Peyer's patch (tissue), 4 donors: ENCODE measurements at places on chromosomes 16 and 17. TPM values are rescaled to one million over a fixed set of nuclear protein-coding genes. Genes with fewer than 3 reads are reported as not detected.
A peak's percentile ranks its signal among the peaks of the same experiment; 100 is the strongest.

DNA sequence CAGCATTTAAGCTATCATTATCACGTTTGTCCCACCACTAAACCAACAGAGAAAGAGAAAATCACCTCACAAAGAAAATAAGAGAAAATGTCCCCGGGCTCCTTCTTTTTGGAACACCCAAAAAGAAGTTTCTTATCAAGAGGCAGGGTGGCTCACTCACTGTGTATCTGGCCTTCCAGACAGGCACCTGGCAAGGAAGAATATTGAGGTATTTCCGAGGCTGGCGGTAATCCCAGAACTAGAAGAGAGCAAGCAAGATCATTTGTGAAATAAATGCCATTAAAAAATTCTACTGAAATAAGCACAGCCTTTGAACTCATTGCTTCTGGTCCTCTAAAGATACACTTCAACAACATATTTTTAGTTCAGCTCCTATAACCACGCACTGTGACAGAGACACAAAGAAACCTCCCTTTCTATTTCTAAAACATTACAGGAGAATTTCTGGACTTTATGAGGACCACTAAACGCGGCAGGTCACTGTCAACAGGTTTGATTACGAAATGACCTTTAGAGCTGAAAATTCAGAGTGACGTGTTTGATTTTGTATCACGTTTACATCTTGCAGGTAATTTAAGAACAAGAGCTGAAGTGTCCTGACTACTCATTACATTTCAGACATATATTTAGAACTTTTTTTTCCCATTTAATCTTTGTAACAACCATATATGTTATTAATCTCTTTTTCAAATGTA is 61.0 kb downstream of the WDR59 start:
- H3K4me3 ChIP-seq = no peak overlapping the region
- H3K27ac ChIP-seq = no peak overlapping the region
- H3K36me3 ChIP-seq = no peaks in the 10 kb centered on the region
- no peak for DNase-seq
- no peaks in the 10 kb centered on the region for H3K4me1 ChIP-seq
- no peaks in the 10 kb centered on the region for H3K27me3 ChIP-seq

GRCh38 chr17:36459601-36460000 is 26.9 kb upstream of the ZNHIT3 start:
- H3K4me1 ChIP-seq = no peaks in the 10 kb centered on the region
- H3K36me3 ChIP-seq = no peaks in the 10 kb centered on the region
- no peak overlapping the region for H3K27ac ChIP-seq
- peaks cover 2% of the 10 kb centered on the region for H3K27me3 ChIP-seq

GRCh38 chr17:36130346-36130745 is 26.7 kb downstream of the CCL4 start:
- H3K27me3 ChIP-seq = no peaks in the 10 kb centered on the region
- H3K36me3 ChIP-seq = no peaks in the 10 kb centered on the region
- H3K4me3 ChIP-seq = no peak overlapping the region
- H3K4me1 ChIP-seq = peaks cover 24% of the 10 kb centered on the region
- DNase-seq = no peak

DNA sequence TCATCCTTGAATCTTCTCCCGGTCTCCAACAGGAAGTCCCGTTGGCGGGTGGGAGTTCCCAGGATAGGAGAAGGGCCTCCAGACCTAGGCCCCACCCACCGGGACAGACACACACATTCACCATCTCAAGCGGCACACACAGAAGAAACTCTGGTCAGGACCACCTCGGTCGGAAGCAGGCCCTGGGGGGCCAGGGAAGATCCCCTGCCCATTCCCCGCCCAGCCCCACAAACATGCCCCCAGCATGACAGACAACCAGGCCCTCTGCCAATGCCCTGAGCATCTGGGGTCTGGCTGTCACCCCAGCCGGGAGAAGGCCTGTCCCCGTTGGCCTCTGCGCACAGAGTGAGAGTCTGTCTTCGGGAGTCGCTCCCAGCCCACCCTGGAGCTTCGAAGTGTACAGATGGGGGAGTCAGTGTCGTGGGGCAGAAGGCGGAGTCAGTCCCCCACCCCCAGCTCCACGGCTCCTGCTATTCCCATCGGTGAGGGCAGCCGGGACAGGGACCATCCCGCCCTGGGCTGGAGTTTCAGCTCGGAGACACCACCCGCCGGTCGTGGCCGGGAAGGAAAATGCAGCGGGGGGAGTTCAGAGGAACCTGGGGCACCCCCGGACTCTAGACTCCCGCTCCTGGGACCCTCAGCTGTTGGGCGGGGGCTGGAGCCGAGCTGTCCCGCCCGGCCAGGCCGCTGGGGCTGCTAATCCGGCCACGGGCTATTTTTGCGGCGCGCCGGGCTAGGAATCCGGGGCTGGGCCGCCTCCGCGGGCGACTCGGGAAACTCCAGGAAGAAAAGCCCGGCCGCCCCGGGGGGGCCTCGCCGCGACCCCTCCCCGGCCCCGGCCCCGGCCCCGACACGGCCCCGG is 660 bp downstream of the RHBDF1 start:
- no peaks in the 10 kb centered on the region for H3K27me3 ChIP-seq
- no peaks in the 10 kb centered on the region for H3K4me1 ChIP-seq
- H3K27ac ChIP-seq = peak overlapping the region; percentile 79
- H3K4me3 ChIP-seq = peak overlapping the region; percentile 60
- no peaks in the 10 kb centered on the region for H3K36me3 ChIP-seq

DNA sequence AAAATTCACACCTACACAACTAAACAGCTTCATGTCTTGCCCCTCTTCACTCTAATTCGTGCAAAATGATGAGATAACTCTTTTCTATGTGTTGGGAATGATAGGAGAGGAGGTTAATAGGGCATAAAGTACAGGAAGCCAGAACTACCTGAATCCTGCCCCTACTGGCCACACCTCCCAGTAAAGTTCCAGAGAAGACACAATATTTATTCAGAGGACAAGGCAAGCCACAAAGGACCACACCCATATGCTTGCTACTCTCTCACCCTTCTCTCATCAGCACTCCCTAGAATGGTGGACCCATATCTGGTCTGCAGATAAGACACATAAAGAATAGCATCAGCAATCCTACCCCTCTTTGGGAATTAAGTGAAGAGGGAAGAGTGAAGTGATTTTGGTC is 74.6 kb downstream of the ZNF18 start:
- H3K4me1 ChIP-seq = no peaks in the 10 kb centered on the region
- H3K36me3 ChIP-seq = no peaks in the 10 kb centered on the region
- H3K27ac ChIP-seq = no peak overlapping the region
- H3K4me3 ChIP-seq = no peak overlapping the region

DNA sequence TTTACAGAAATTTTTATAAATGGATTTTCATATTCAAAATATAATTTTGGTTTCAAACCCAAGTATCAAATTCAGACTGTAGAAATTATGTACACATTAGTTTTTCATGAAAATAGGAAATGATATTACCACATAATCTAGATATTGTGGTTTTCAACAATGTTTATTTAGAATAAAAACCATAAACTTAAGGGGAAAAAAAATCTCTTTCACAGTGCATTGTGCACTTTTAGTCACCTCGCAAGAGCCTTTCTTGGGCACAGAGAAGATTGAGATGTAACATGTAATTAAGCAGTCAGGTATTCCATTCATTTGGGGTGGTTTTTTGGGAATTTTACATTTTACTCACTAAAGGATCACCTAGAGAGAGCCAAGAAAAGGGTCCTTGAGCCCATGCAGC is 104.0 kb downstream of the TANC2 start:
- H3K27me3 ChIP-seq = no peaks in the 10 kb centered on the region
- no peak overlapping the region for H3K4me3 ChIP-seq
- no peak for DNase-seq
- H3K4me1 ChIP-seq = no peaks in the 10 kb centered on the region
- H3K27ac ChIP-seq = no peak overlapping the region
- no peaks in the 10 kb centered on the region for H3K36me3 ChIP-seq

- DNase-seq = no peak
- no peaks in the 10 kb centered on the region for H3K36me3 ChIP-seq
Observed at GRCh38 chr16:79269211-79269863, 331.2 kb downstream of the MAF start.

- no peak overlapping the region for H3K4me3 ChIP-seq
- peaks cover 3% of the 10 kb centered on the region for H3K36me3 ChIP-seq
- no peaks in the 10 kb centered on the region for H3K27me3 ChIP-seq
- DNase-seq = no peak
- peaks cover 8% of the 10 kb centered on the region for H3K4me1 ChIP-seq
- H3K27ac ChIP-seq = no peak overlapping the region
Observed at GRCh38 chr17:65550075-65550662, 11.3 kb downstream of the AXIN2 start.

GRCh38 chr16:60655514-60656153 is 1380.6 kb downstream of the CDH8 start:
- H3K27me3 ChIP-seq = no peaks in the 10 kb centered on the region
- no peak for DNase-seq
- H3K4me3 ChIP-seq = no peak overlapping the region
- no peak overlapping the region for H3K27ac ChIP-seq
- no peaks in the 10 kb centered on the region for H3K4me1 ChIP-seq

DNA sequence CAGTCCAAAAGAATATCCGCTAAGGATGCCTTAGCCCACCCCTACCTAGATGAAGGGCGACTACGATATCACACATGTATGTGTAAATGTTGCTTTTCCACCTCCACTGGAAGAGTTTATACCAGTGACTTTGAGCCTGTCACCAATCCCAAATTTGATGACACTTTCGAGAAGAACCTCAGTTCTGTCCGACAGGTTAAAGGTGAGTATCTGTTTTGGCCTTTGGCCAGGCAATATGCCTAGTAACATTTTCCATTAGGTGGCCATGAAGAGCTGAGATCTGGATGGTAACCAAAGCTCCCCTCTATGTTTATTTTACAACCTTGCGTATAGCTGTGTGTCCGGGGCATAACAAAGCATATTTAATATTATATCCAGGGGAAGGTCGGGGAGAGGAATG is 128.0 kb upstream of the TMEM97 start:
- H3K36me3 ChIP-seq = no peaks in the 10 kb centered on the region

DNA sequence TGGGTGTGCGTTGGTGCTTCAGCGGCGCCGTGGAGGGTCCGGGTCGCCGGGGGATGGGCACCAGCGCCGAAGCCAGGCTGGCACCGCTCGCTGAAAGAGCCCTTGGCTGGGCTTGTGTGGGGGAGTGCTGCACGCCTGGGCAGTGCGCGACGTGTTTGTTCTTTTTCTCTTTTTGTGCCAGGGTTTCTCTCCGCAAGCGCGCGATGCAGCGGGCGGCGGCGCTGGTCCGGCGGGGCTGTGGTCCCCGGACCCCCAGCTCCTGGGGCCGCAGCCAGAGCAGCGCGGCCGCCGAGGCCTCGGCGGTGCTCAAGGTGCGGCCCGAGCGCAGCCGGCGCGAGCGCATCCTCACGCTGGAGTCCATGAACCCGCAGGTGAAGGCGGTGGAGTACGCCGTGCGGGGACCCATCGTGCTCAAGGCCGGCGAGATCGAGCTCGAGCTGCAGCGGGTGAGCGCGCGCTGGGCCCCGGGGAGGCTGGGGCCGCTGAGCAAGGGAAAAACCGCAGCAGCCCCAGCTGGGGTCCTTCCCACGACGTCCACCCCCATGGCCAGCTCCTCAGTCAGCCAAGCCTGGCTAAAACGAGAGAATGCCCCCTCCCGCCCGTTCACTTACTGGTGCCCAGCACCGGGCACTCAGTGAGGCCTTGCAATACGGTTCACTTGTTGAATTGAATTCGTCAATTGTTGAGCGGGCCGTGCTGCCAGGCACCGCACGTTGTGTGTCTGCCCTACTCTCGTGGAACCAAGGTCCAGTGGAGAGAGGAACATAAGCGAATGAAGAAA is 541 bp downstream of the GPT2 start:
- no peaks in the 10 kb centered on the region for H3K36me3 ChIP-seq
- peaks cover 15% of the 10 kb centered on the region for H3K4me1 ChIP-seq
- no peak for DNase-seq
- H3K4me3 ChIP-seq = peak overlapping the region; percentile 92

GRCh38 chr17:68198931-68199836 is 48.7 kb upstream of the AMZ2 start:
- no peaks in the 10 kb centered on the region for H3K27me3 ChIP-seq
- H3K4me3 ChIP-seq = peak overlapping the region; percentile 23
- H3K4me1 ChIP-seq = peaks cover 36% of the 10 kb centered on the region

GRCh38 chr17:32876417-32877163 is at the start of gene MYO1D:
Gene MYO1D (minus strand): TSS chr17:32877124. CDS start chr17:32876872, 252 bp downstream.
- peak; percentile 88 for DNase-seq
- H3K27me3 ChIP-seq = no peaks in the 10 kb centered on the region
- H3K36me3 ChIP-seq = no peaks in the 10 kb centered on the region
- H3K27ac ChIP-seq = peak within 1 kb of the TSS; percentile 95
- peaks cover 32% of the 10 kb centered on the region for H3K4me1 ChIP-seq
- H3K4me3 ChIP-seq = peak within 1 kb of the TSS; percentile 79

DNA sequence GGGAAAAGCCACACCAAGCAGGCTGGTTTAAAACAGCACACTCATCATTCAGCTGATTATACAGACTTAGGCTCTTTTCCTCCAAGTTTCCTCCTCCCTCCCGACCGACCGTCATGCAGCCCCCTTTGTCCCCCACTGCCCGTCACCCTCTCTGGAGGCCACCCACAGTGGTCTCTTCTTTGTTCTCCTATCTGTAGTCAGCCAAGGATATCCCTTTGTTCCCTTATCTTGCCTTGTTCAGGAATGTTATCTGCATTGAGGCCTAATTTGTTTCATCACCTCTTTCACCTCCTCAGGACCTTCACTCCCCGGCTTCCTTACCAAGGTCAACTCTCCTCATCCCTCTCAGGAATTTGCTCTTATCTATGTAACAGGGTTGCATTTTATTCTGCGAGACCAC is 186.4 kb upstream of the CDH13 start:
- no peak overlapping the region for H3K27ac ChIP-seq
- H3K36me3 ChIP-seq = no peaks in the 10 kb centered on the region
- H3K4me1 ChIP-seq = no peaks in the 10 kb centered on the region
- no peak overlapping the region for H3K4me3 ChIP-seq

GRCh38 chr17:3972281-3972731 is 8.1 kb upstream of the ATP2A3 start:
- DNase-seq = peak; percentile 71
- no peak overlapping the region for H3K27ac ChIP-seq
- H3K27me3 ChIP-seq = no peaks in the 10 kb centered on the region
- no peaks in the 10 kb centered on the region for H3K36me3 ChIP-seq
- H3K4me1 ChIP-seq = peaks cover 18% of the 10 kb centered on the region

GRCh38 chr16:53071748-53072301 is 17.0 kb downstream of the CHD9 start:
- no peaks in the 10 kb centered on the region for H3K27me3 ChIP-seq
- no peak overlapping the region for H3K4me3 ChIP-seq
- DNase-seq = no peak
- H3K36me3 ChIP-seq = peaks cover 5% of the 10 kb centered on the region
- H3K27ac ChIP-seq = peak overlapping the region; percentile 53

GRCh38 chr17:9855036-9855435 is 29.3 kb downstream of the GLP2R start:
- no peaks in the 10 kb centered on the region for H3K4me1 ChIP-seq
- no peak overlapping the region for H3K27ac ChIP-seq
- no peak overlapping the region for H3K4me3 ChIP-seq
- H3K27me3 ChIP-seq = no peaks in the 10 kb centered on the region
- no peaks in the 10 kb centered on the region for H3K36me3 ChIP-seq

MAP2K3 gene
- 109 TPM for total RNA-seq

EPX gene
- total RNA-seq = not detected

AURKB gene
- total RNA-seq = 111 TPM

PLEKHH3 gene
- 14.0 TPM for total RNA-seq

VKORC1 gene
- 207 TPM for total RNA-seq

MYH13 gene
- not detected for total RNA-seq

C16orf46 gene
- not detected for total RNA-seq

KCTD11 gene
- total RNA-seq = 6.8 TPM
